Stimulated activated CD4-positive, alpha-beta T cell treated with anti-CD3 and anti-CD28 coated beads, Interleukin-1b, Interleukin-23, amount 100 ng/mL, for 1 hour (primary cell): ENCODE measurements at places on chromosomes 13 and 19.

- DNase-seq, result no peak
These were observed 649.3 kb upstream of the ARGLU1 start for GRCh38 chr13:107217251-107217650.

- no peak for DNase-seq
These were observed 474 bp upstream of the IFT88 start for GRCh38 chr13:20566468-20566897.

DNA sequence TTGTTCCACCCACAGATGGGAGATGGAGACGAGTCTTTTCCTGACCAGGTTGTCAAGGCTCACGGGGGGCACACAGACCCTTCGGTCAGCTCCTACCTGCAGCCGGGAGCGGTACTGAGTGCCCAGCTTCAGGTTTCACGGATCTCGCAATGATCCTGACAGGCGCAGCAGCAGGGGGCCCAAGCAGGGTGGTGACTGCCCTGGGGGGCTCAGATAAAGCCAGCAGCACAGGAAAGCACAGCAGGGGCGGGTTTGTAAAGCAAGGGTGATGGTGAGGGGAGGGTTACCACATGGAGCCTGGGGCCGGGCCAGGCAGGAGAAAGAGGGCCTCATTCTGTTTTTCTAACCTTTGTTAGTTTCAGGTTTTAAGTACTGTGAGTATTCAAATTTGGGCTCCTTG is 41.7 kb upstream of the ATP11A start:
- no peak for DNase-seq

GRCh38 chr13:83753912-83754624 is 128.2 kb downstream of the SLITRK1 start:
- no peak for DNase-seq

GRCh38 chr19:29154163-29154562 is 58.8 kb downstream of the UQCRFS1 start:
- DNase-seq, result no peak
